RCC 7860 (cell line): ENCODE measurements at places on chromosomes 2 and 18.

DNA sequence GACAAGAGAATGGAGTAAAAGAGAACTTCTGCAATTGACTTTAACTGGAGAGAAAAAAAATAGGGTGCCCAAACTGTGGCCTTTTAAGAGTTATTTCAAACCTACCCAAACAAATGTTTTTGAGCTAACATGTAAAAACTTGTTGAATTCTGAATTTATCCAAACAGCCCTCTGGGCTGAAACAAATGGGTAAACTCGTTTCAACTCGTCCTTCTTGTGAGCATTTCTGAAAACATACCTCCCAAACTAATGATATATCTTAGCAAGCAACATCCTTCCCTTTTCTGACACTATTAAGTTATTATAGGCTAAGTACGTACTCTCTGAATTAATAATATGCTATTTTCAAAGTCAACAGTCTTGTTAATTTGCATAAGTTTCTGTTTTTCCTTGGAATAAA, 793.0 kb upstream of the ACVR2A start:
- no peak for DNase-seq

GRCh38 chr18:2919600-2919999, 72.8 kb downstream of the EMILIN2 start:
- DNase-seq = no peak

GRCh38 chr2:242013771-242014170, 144.2 kb downstream of the RTP5 start:
- DNase-seq = no peak

GRCh38 chr2:239905306-239905705, 119.8 kb downstream of the NDUFA10 start:
- DNase-seq = no peak

- DNase-seq = no peak
Observed at GRCh38 chr2:181374781-181375675, 82.2 kb upstream of the ITGA4 start.

GRCh38 chr2:215839816-215840215, 173.5 kb downstream of the MREG start:
- DNase-seq = no peak
